ENCODE measurements at places on chromosomes 5 and 9.

- DNase-seq, result no peak
Observed at GRCh38 chr9:90815183-90815943, 13.7 kb downstream of the SYK start.

DNA sequence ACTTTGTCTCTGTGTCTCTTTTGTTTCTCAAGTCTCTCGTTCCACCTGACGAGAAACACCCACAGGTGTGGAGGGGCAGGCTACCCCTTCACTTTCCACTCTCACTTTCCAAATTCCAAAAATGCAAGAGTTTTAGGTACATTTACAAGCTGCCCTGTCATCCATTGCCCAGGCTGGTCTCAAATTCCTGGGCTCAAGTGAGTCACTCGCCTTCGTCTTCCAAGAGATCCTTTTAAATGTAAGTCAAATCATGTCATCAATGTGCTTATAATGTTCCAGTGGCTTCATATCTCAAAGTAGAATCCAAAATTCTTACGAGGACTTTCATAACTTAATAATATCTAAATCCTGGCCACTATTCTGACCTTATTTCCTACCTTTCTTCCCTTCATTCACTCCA is 20.4 kb upstream of the UGCG start:
- DNase-seq, result no peak

- DNase-seq, result no peak
Observed at GRCh38 chr5:80251636-80252035, 4.2 kb downstream of the SERINC5 start.

DNA sequence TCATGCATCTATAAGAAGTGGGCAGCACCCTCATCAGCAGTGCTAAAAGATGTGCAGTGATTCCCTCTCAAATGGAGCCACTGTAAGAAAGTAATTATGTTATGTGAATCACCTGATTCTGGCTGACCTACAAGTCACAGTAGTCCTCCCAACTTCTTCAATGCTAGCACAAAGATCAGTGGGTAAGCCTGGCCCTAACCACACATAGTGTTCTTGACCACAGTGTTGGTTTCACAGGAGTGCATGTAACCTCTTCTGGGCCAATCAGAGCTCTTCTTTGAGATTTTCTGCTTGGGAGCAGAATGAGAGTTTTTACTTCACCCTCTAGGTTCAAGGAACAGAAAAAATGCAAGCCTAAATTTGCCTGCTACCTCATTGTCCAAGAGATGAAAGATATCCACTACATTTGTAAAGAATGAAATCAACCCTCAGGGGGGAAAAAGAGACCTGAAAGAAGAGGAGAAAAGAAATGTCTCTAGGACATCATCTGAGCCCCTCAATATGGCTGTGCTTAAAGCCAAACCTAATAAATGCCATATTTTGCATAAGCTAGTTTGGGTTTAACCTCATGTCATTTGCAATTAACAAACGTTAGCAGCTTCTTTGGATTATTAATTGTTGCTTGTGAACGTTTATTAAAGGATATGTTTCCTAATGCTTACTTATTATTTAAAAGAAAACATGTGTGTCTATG is 65.3 kb upstream of the ADRB2 start:
- no peak for DNase-seq

DNA sequence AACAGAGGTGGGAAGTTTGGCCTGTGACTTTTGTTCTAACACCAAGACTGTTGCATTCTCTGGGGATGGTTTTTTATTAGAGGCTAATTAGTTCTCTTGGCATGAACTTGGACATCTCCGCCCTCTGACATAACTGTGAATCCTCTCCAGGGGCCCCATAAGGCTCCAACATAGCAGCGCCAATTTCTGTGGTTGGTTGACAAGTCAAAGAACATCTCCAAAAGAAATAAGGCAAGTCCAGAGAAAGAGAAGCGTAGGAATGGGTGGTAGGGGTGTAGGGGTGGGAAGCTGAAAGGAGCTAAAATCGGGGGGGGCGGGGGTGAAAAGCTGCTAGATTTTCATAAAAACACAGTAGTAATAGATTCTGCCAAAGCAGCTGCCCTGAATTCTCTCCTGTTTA is 81.0 kb upstream of the DAB2 start:
- DNase-seq, result no peak

DNA sequence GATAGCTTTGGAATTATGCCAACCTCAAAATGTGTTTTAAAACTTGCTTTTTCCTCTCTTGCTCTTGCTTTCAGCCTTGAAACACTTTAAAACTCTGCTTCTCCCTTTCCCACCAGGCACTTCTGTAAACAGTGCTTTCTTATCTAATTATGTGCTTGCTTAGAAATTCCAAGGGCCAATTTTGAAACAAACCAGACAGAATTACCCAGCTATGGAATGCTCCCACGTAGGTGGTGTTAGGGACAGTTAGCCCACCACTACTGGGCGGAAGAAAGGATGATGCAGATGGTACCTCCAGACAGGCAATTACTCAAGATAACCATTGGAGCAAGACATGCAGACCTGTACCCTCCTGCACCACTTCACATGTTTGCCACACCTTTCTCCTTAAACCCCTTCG is 523.0 kb upstream of the PTPRD start:
- DNase-seq, result no peak

DNA sequence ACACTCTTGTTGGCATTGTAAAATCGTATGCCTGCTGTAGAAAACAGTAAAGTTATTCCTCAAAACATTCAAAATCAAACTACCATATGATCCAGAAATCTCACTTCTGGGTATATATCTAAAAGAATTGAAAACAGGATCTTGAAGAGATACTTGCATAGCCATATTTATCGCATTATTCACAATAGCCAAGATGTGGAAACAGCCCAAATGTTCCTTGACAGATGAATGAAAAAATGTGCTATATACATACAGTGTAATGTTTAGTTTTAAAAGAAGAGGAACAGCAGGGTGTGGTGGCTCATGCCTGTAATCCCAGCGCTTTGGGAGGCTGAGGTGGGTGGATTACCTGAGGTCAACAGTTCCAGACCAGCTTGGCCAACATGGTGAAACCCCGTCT is 234.1 kb upstream of the DAB2 start:
- no peak for DNase-seq

- no peak for DNase-seq
Observed at GRCh38 chr5:127092690-127093089, 19.4 kb upstream of the C5orf63 start.

- no peak for DNase-seq
Observed at GRCh38 chr9:132744881-132745755, 74.9 kb downstream of the GTF3C4 start.

GRCh38 chr5:119063579-119064379 is 7.1 kb upstream of the DMXL1 start:
- no peak for DNase-seq

DNA sequence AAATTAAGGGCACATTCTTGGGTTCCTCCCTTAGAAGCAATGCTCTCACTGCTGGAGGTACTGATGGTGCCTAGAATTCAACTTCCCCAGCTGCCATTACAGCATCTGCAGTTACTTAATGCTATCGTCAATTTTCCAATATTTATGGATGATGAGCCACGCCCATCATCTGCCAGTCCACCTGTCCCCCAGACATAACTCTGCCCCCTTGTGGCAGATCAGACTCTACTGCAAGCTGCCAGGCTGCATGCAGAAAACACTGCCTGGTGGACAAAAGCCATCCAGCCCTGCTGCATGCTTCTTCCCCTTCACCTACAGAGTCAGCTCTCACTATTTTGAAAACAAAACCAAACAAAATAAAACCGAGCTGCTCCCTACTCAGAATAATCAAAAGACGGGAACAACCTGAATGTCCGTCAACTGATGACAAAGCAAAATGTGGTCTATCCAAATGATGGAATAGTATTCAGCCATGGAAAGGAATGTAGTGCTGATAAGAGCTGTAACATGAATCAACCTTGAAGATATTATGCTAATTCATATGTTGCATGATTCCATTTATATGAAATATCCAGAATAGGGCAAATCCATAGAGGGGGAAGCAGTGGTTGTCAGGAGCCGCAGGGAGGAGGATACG is 66.4 kb downstream of the RETREG1 start:
- DNase-seq, result no peak

GRCh38 chr5:93649234-93649900 is 66.3 kb downstream of the NR2F1 start:
- no peak for DNase-seq

GRCh38 chr9:71628247-71628646 is 140.1 kb downstream of the CEMIP2 start:
- DNase-seq, result no peak

GRCh38 chr5:173781816-173782670 is 106.1 kb upstream of the CPEB4 start:
- peak; percentile 84 for DNase-seq

- no peak for DNase-seq
Observed at GRCh38 chr5:88884608-88884877, 1.6 kb upstream of the MEF2C start.

GRCh38 chr5:2549354-2549753 is 202.1 kb downstream of the IRX2 start:
- DNase-seq, result no peak

DNA sequence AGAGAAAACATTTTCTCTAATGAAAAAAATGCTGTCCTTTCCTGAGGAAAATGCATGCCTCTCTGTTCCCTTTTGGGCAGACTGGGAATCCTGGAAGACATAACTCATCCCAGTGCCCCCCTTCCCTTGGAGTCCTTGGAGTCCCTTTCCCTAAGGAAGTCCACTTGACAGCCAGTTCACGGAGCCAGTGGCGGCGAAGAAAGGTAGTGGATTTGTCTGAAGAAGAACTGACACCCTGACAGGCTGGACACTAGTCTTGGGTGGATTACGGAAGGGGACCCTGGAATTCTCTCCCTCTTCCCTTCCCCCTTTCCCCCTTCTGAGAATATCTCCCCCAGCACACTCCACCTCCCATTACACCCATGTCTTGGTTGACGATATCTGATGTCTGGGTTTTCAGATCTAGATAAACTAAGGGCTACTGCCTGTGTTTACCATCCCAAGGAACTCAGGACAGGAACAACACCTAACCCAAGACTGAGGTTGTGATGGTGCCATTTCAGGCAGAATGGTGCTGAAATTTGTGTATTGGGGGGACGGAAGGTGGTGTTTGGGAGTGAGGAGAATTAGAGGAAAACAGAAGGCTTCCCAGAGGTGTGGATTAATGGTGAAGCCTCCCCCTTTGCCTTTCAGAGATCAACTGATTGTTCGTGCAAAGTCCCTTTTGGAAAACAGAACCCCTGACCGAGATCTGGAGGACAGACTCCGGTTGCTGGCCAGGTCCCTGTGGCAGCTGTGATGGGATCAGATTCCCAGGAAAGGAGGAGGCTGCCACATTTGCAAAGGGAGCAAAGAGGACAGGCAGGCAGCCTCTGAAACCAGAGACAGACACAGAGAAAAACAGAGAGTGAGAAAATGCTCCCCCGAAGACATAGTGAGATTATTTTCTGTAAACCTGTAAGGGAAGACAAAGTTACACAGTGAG is 704 bp downstream of the SPARC start:
- no peak for DNase-seq

- no peak for DNase-seq
Observed at GRCh38 chr5:9351546-9351945, 194.3 kb downstream of the SEMA5A start.

- DNase-seq, result no peak
Observed at GRCh38 chr9:130789747-130790672, 45.0 kb upstream of the ABL1 start.

- no peak for DNase-seq
Observed at GRCh38 chr5:159456722-159457465, 126.6 kb upstream of the IL12B start.

- no peak for DNase-seq
Observed at GRCh38 chr9:28747351-28747985, 1174.2 kb upstream of the C9orf72 start.

DNA sequence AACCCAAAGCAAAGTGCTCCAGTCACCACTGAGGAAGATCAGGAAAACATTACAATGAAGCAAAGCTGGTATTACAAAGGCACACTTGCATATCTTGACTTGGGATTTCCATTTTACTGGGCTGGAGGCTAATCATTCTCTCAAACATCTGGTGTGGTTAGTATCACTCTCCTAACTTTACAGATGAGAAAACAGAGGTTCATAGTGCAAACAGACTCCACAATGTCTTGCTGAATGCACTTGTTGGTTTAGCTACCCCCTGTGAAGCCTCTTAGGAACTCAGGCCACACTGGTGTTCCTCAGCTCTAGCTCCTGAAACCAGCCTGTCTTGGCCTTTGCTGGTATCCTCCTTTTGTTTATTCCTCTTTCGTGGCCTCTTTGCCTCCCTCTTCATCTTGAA is 29.5 kb upstream of the SMAD5 start:
- no peak for DNase-seq

GRCh38 chr5:177233206-177233605 is 70.3 kb downstream of the RAB24 start:
- no peak for DNase-seq

DNA sequence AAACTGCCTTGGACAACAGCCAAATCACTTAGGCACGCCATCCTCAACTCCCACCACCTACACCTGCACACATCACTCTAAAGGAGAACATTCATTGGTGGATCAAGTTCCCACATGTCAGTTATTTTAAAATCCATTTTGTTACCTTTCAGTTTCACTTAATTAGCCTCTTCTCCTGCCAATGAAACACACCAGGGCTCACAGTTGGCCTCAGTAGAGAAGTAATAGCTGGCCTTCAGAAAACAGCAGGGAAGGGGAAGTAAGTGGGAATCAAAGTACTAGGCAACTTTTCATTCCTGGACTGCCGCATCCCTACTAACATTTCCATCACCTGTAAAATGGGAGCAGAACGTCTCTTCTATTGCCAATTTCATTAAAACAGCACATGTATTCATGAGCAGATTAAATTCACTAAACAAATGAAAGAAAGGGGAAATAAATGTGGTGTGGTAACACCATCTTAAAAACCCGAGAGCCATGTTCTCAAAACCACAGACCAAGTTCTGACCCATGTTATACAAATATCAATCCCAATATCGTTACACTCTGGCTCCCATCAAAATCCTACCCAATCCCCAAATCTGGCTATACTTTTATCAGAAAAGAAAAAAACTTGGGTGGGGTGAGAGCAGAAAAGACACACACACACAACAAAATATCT is 1.7 kb downstream of the SIL1 start:
- no peak for DNase-seq

DNA sequence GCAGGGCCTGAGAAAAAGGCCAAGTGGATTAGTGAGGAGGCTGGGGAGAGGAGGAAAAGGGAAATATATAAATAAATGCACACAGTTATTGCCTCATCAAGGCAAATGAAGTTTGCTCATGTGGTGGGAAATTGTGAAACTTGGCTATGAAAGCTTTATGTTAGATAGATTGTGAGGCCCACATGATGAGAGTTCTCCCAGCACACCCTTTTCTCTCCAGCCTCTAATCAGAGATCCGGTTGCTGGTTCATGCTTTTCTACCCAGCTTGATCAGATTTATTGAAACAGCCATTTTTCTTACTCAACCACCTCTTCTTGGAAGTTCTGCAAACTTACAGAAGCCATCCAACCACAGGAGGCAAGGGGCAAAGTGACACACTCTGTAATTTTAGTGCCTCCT is 125.8 kb upstream of the KLF4 start:
- DNase-seq, result no peak

- DNase-seq, result no peak
Observed at GRCh38 chr5:111134087-111134486, 41.9 kb downstream of the WDR36 start.

Measured in suprapubic skin (tissue), 4 donors.